ENCODE measurements at places on chromosomes 16 and 17.
A peak's percentile ranks its signal among the peaks of the same experiment; 100 is the strongest.

GRCh38 chr16:80725566-80726162, 78.7 kb downstream of the CDYL2 start:
- no peak for DNase-seq

DNA sequence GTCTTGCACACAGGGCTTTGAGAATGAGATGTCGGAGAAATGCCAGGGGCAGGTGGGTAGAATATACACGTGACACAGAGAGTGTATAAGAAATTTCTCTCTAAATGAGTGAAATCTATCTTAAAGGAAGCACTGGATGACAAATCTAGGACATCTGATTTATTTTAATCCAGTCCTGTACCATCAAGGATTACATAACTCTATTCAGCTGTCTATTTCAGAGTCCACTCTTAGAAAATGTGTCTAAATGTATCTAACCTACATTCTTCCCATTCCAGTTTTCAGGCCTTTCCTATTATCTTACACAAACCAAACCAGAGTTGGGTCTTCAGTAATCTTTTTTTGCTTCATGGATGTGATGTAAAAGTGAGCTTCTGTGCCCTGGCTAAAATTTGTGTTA, 181.9 kb downstream of the CNTNAP4 start:
- DNase-seq: no peak

- DNase-seq: no peak
Observed at GRCh38 chr16:52209227-52209626, 337.7 kb downstream of the TOX3 start.

DNA sequence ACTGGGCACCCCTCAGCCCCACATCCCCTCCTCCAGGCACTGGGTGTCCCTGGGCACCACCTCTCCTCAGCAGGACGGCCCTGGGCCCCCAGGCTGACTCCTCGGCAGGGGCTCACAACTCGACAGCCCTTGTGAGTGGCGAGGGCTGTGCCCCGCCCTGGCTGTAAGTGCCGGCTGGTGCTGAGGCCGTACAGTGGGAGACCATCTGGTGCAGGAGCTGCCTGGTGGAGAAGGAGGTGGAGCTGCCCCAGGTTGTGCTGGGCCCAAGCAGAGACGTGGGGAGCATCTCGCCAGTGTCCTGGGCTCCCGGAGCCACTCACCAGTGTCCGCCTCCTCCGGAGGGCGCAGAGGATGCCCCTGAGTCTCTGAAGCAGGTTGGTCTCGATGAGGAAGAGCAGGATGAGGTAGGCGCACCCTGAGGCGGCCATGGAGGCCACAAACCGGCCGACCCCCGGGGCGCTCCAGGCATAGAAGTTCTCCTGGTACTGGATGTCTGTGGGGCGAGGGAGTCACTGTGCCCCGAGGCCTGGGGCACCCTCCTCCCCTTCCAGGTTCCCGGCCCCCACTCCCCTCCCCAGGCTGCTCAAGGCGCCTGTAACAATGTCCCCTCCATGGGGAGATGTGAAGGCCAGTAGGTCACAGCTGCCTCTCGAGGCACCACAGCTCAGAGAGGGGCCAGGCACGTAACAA, 15.1 kb upstream of the RNPS1 start:
- no peak for DNase-seq

- DNase-seq: no peak
Observed at GRCh38 chr17:34009912-34010311, 245.2 kb upstream of the CCL2 start.

GRCh38 chr17:17356149-17356930, 53.2 kb downstream of the NT5M start:
- DNase-seq: peak; percentile 82

- no peak for DNase-seq
Observed at GRCh38 chr16:67718668-67719047, 458 bp downstream of the GFOD2 start.

Measured in COLO829 (cell line).